ENCODE measurements at places on chromosomes 7 and 10.

GRCh38 chr10:29757551-29758297 lies 123.0 kb upstream of the SVIL start:
- DNase-seq: no peak

- DNase-seq: no peak
These were observed 191.3 kb upstream of the PODXL start for GRCh38 chr7:131747658-131748232.

- no peak for DNase-seq
These were observed 102.9 kb upstream of the MYO3A start for GRCh38 chr10:25831080-25831479.

- DNase-seq: no peak
These were observed 791.7 kb downstream of the REEP3 start for GRCh38 chr10:64312876-64313275.

DNA sequence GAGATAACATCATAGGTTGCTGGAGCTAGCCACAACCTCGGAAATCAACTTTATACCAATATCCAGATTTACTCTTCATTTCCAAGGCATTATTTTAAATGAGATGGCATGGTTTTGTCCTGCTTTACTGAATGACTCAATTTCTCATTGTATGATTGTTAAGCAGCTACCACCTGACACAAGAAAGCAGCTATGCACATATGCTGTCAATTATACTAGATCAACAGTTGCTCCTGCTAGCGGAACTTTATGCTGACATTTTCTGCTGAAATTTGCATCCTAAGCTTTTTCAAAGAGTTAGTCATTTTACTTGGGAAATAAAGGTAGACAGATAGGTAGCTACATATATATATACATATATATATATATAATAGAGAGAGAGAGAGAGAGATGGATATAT lies 8.9 kb upstream of the CH25H start:
- no peak for DNase-seq

DNA sequence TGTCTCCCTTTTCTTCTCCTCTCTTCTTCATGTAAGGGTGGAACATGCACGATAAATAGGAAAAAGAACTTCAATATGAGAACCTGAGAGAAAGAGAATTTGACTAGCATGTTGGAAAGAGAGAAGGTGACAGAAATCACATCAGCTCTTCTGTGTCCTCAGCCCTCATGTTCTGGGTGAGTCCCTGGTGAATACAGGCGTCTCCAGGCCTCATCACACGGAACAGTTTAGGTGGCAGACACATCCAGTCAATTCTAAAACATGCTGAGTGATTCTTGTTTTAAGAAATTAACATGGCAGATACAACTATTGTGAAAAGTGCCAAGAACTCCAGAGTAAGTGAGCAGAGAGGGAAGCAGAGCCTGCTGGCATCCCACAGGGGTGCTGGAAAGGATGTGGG lies 96.1 kb downstream of the FAM107B start:
- no peak for DNase-seq

GRCh38 chr7:13802651-13803050 lies 186.8 kb downstream of the ETV1 start:
- DNase-seq: no peak

GRCh38 chr10:70147259-70147625 lies 742 bp upstream of the TYSND1 start:
- DNase-seq: no peak

- peak; percentile 64 for DNase-seq
These were observed 70.0 kb upstream of the ZMIZ2 start for GRCh38 chr7:44678471-44679179.

- no peak for DNase-seq
These were observed 9.4 kb upstream of the KAT6B start for GRCh38 chr10:74816824-74817498.

DNA sequence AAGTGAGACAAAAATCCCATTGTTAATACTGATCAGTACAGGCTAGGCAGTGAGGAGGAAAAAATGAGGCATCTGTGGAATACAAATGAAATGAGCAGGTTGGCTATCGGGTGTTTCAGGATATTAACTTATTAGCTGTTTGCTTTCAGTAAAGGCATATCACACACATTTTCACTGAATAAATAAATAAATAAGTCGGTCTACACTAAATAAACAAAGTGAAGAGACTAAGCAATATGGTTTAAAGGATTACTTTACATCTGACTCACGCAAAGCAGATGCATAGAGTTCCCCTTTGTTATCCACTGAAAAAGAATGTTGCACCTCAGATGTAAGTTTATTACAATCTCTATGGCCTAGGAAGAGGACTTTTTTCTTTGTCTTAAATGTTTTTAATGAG lies 6.3 kb upstream of the SEMA3A start:
- DNase-seq: no peak

- DNase-seq: no peak
These were observed 88.3 kb upstream of the MXI1 start for GRCh38 chr10:110118891-110119621.

GRCh38 chr10:14220026-14220425 lies 110.7 kb downstream of the FRMD4A start:
- no peak for DNase-seq

- DNase-seq: peak; percentile 84
These were observed 34.0 kb downstream of the TMEM270 start for GRCh38 chr7:73894733-73895551.

DNA sequence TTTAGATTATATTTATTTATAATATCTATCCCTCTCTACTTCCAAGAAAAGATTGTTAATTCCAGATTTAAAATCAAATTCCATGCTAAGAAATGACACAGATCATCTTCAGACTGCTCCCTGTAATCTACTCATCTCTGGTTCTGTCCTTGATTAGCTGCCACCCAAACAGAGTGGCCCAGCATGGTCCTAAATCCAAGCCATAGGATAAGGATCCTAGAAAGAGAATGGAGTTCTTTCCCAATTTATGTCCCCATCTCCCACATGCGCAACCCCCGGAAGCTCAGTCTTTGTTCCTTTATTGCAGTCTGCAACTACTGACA lies 23.4 kb upstream of the HDAC9 start:
- DNase-seq: no peak

DNA sequence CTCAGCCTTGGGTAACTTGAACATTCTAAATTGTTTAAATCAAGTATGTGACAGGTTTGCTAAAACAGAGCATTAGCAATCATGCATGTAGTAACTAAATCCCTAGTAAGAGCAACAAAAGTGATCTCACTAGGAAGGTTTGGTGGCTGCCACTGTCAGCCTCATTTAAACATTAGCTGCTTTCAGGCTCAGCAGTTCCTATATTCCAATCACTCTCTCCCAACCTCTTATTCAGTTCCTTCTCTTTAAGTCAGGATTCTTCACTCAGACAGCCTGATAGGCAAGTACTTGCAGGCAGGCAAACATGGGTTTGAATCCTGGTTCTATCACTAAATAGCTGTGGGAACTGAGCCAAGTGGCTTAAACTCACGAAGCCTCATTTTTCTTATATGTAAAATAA lies 3.6 kb downstream of the CREB3L2 start:
- no peak for DNase-seq

GRCh38 chr10:91345716-91346115 lies 64.4 kb upstream of the HECTD2 start:
- DNase-seq: no peak

DNA sequence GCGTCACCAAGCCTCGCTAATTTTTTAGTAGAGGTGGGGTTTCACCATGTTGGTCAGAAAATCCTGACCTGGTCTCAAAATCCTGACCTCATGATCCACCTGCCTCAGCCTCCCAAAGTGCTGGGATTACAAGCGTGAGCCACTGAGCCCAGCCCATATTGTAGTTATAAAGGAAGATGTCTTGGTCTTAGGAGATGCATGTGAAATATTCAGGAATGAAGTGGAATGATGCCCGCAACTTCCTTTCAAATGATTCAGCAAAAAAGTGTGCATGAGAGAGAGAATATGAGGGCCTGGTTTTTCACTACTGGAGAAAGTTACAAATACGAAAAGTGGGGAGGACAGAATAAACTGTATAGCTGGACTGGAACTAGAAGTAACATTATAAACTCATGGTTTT lies 15.9 kb downstream of the TMEM209 start:
- DNase-seq: no peak

DNA sequence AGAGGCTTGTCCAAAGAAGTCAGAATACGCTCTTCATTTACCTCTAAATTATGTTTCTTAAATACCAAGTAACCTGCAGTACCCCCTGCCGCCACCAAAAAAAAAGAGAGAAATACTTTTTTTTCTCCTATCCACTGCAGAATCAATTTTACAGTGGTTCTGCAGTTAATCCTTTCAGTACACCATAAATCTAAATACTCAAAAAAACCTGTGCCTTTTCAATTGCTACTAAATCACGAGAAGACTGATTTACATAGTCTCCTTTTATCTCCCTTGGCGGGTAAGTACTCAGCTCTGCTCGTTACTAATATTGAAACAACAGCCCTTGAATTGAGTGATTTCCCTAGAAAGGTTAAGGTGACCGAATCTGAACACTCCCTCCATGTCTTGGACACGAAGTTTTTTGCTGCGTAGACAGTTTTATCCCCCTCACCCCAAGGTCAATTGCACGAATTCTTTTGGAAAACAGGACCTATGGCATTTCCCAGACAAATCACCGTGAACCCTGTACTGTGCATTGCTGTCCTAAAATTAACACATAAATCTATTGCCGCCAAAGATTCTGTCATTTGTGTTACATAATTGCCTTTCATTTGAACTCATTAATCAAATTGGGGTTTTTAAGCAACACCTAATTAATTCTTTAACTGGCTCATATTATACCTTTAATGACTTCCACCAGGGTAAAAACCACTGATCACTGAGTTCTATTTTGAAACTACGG lies 512 bp upstream of the VIM start:
- DNase-seq: no peak

GRCh38 chr10:77338143-77338542 lies 299.5 kb downstream of the KCNMA1 start:
- DNase-seq: no peak

DNA sequence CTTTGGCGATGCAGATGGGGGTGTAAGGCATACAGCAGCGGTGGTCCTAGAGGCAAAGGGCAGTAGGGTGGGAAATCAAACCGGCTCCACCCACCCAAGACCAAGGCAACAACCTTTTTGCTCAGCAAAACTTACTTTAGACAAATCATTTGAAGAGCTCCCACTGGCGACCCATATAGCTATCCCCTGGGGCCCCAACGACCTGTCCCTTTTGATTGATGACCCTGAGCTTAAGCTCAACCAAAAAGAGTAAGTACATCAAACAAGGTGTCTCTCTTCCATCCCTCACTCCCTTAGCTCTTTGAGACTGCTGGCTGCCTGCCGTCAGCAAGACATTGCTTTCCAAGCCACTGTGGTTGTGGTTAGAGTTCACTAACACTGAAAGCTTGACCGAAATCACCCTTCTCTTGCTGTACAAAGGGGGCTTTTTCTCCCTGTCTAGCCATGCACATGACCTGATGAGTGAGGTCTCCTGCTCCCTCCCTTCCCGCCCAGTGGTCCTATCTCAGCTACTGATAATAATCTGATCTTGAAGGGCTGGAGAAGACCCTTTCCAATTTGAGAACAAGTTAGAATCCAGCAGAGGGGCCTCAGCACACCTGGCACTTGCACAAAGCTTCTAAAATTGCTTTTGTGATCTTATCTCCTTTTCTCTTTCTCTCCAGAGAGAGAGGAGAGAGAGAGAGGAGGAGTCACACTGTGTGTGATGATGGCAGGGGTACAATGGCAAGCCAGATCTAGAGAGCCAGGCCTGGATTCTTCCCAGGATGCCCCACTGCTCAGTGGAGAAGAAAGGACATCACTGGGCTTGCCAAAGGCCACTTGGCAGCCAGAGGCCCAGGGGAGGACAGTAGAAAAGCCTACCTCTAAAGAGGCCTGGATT lies 42.2 kb downstream of the XPNPEP1 start:
- no peak for DNase-seq

- DNase-seq: no peak
These were observed 580.5 kb downstream of the AUTS2 start for GRCh38 chr7:70178787-70179186.

GRCh38 chr7:95242266-95242665 lies 82.1 kb downstream of the PON1 start:
- no peak for DNase-seq

DNA sequence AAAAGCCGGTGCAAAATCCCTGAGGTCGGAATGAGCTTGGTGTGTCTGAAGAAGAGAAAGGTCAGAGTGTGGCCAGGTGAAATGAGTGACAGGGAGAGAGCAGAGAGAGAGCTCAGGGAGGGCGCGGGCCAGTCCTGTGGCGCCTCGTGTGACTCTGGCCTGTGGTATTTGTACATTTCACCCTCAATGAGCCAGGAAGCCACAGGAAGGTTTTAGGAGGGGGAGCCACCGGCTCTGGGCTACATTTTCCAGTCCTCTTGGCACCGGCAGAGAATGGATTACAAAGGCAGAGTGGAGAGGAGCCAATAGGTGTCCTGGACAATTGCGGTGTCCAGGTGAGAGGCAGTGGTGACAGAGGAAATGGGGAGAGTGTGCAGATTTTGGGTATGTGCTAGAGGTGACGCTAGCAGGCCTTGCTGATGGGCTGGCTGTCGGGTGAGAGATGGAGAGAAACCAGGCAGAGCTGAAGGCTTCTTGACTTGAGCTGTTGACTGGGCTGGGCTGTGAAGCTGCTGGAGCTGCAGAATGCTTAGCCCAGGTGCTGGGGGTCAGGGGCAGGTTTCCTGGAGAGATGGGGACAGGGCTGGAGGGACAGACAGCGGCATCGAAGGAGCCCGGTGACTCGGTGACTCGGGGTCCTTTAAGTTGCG lies 38.1 kb downstream of the COL13A1 start:
- no peak for DNase-seq

DNA sequence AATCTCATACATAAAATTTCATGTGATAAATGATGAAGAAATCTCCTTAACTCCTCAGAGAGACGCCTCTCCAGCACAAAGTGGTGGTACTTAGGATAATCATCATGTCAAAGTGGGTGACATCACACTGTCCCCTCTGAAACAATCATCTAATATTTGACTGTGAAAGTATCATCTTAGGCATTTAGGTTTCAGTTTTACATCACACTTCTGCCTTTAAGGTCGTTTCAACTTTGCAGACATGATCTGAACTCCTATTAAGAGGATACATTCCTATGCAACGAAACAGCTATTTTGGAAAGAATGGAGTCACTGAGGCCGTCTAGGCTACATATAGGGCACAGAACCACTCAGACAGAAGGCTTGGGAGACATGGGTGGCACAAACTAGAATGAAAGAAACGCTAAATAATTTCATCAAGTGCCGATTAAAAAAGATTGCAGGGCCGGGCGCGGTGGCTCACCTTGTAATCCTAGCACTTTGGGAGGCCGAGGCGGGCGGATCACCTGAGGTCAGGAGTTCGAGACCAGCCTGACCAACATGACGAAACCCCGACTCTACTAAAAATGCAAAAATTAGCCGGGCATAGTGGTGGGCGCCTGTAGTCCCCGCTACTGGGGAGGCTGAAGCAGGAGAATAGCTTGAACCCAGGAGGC lies 2.0 kb downstream of the VOPP1 start:
- DNase-seq: no peak

- DNase-seq: no peak
These were observed 29.9 kb downstream of the DDIT4 start for GRCh38 chr10:72303424-72304128.

DNA sequence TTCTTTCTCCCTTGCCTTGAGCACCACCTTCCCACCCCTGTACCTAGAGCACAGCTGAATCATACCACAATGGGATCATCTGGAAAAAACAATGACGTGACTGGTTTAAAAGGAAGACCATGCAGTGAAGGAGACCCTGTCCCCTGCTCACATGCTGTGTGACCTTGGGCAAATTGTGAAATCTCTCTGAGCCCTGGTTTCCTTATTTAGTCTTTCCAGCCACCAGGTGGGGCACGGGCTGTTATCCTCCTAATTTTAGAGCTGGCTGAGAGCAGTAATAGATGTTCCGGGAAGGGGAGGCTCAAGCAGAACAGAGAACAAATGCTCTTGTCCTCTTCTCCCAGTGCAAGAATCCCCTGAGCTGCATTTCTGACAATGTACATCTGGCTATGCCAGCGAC lies 198.3 kb downstream of the RPS24 start:
- DNase-seq: no peak
